ENCODE measurements at places on chromosomes 2 and 18. TPM values are rescaled to one million over a fixed set of nuclear protein-coding genes. Genes with fewer than 3 reads are reported as not detected.

SP3 gene
- total RNA-seq, result 133 TPM

ABCG8 gene
- 0.04 TPM for total RNA-seq

DNA sequence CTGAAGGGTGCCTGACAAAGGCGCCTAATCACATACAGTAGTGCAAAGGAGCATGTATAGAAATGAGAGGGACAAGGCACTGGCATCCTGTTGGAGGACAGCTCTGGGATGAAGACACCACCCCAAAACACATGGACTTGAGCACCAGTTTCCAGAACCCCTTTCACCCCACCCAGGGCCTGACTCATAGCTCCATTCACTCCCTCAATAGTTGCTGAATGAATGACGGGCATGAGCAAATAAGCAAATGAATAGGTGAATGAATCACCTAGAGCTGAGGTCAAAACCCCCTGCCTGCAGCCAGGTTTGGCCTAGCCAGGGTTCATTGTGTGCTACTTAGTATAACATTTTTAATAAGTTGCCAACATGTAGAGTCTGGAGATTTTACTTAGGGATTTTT is 66.3 kb downstream of the NRP2 start:
- H3K4me1 ChIP-seq, result no peaks in the 10 kb centered on the region
- no peak overlapping the region for H3K4me3 ChIP-seq
- H3K27me3 ChIP-seq, result no peaks in the 10 kb centered on the region
- no peak overlapping the region for H3K27ac ChIP-seq

GRCh38 chr2:147468349-147468748 is 376.5 kb upstream of the ACVR2A start:
- H3K4me1 ChIP-seq, result no peaks in the 10 kb centered on the region
- H3K27me3 ChIP-seq, result no peaks in the 10 kb centered on the region
- no peaks in the 10 kb centered on the region for H3K36me3 ChIP-seq
- H3K27ac ChIP-seq, result no peak overlapping the region

DNA sequence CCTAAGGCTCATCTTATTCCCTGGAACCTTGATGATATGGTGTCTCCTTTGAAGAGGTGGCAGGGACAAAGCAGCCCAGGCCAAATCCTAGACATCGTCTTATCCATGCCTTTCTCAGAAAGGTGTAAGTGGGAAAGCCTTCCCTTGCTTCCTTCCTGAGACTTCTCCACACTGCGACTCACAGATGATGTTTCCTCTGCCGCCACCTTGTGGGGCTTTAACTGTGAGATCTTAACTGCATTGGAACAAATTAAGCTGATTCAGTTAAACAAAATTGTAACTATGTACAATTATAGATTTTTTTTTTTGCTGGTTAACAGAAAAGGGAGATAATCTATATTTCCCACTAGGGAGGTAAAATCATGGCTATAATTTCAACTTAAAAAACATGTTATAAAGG is 10.0 kb upstream of the GCA start:
- no peak overlapping the region for H3K4me3 ChIP-seq
- H3K4me1 ChIP-seq, result peaks cover 10% of the 10 kb centered on the region
- H3K27me3 ChIP-seq, result no peaks in the 10 kb centered on the region
- no peak overlapping the region for H3K27ac ChIP-seq
- H3K36me3 ChIP-seq, result no peaks in the 10 kb centered on the region

DNA sequence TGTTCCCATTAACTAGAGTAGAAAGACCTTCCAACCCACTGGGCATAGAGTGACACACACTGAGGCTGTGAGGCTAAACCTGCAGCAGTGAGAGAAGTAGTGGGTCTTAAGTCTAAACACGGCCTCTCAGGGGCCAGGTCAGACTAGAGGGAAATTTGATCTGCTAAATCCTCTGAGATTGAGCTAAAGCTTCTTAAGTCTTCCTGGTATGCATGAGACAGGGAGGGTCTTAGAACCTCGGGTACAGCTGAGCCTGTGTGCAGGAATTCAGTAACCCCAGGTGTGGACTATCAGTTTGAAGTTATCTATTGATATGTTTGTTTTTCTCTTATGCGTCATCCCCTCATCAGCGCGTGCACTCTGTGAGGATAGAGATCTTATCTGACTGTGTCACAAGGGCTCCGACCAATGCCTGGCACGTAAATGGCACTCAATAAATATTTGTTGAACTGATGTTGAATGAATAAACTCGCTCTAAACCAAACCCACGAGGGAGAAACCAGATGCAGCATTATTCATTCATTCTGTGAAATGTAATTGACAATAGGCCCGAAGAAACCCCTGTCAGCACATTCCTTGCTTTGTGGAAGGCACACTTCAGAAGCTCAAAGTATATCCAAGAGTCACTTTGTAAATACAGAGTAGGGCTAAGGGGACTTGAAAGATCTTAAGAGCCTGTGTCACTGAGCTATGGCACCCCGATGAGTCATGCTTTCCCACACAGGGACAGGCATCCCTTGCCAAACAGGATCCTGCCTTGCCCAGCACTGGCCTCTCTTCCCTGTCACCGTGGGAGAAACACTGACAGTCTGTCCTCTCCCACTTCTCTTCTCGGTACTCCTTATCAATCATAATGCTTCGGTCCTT is 21.7 kb upstream of the RAB10 start:
- no peaks in the 10 kb centered on the region for H3K36me3 ChIP-seq
- no peak overlapping the region for H3K27ac ChIP-seq
- H3K27me3 ChIP-seq, result no peaks in the 10 kb centered on the region
- DNase-seq, result peak; percentile 50
- H3K4me3 ChIP-seq, result no peak overlapping the region

GRCh38 chr2:29878898-29879297 is 42.5 kb downstream of the ALK start:
- H3K27me3 ChIP-seq, result no peaks in the 10 kb centered on the region
- no peak overlapping the region for H3K27ac ChIP-seq
- peaks cover 27% of the 10 kb centered on the region for H3K36me3 ChIP-seq
- DNase-seq, result peak; percentile 38

All from SJCRH30 (cell line).